H54 (cell line): ENCODE measurements at places on chromosomes 6 and 20.

GRCh38 chr6:73893696-73894095 is 197.7 kb downstream of the CD109 start:
- DNase-seq: no peak

- no peak for DNase-seq
Measured at GRCh38 chr6:107942142-107942541, 15.9 kb downstream of the SEC63 start.

- no peak for DNase-seq
Measured at GRCh38 chr6:37878150-37878710, 58.7 kb downstream of the ZFAND3 start.

DNA sequence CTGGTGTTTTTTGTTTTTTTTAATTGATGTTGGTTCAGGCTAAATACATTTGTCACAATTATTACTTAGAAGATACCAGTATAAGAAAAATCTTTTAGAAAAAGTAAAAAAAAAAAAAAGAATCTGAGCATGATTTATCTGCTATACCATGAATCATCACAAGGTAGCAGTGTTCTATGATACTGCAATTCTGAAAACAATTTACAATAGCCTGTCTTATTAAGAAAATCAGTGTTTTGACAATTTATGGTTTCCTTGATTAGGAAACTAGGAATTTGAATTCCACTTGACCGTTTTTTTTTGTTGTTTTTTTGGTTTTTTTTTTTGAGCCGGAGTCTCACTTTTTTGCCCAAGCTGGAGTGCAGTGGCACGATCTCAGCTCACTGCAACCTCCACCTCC is 9.3 kb upstream of the MAK start:
- no peak for DNase-seq

- no peak for DNase-seq
Measured at GRCh38 chr6:56489559-56489958, 153.1 kb downstream of the DST start.

GRCh38 chr6:63261820-63262219 is 50.6 kb downstream of the FKBP1C start:
- no peak for DNase-seq

- no peak for DNase-seq
Measured at GRCh38 chr6:41939848-41940758, 1.5 kb downstream of the CCND3 start.

DNA sequence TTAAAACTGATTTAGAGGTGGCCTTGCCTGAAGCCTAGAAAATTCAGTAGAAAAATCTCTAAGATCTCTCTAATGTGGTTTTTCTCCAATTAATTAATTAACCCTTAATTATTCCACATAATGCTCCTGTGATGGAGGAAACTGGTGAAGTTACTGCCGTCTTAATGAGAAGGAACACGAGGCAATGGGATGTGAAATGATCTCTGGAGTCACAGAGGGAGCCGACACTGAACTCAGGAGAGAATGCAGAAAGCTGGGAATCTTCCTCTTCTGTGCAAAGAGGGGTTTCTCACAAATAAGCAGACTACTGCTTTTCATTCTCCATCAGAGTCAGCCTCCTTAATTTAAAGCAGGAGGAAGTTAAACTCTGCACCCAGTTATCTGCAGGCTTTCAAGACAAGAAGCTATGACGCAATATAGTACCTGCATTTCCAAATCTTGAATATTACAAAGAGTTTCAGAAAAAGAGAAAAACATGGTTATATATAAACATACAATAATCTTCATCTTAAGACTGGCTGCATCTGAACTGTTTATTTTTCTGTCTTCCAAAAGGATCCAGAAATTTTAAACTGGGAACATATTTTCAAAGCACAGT is 18.1 kb upstream of the SNRPB2 start:
- no peak for DNase-seq

- DNase-seq: no peak
Measured at GRCh38 chr6:69732045-69732444, 64.8 kb downstream of the LMBRD1 start.

DNA sequence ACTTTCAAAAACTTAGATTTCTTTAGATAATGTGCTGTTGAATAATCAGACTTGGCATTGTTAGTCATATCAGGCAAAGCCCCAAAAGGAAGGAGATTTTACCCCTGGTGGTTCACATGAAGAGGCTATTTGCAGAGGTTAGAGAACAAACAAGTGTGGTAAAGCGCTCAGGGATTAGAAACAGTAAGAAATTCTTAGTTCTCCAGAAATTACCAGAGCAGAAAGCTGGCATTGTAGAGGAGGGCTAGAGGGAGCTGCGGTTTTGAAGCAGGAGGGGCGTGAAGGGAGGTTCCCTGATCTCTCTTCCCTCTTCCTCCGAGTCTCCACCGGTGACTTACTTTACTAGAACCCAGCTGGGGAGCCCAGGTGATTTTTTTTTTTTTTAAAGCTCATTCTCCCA is 10.2 kb downstream of the MYO6 start:
- DNase-seq: no peak

GRCh38 chr6:45420909-45421708 is 43.4 kb upstream of the SUPT3H start:
- no peak for DNase-seq

GRCh38 chr6:127129251-127129650 is 10.8 kb downstream of the RSPO3 start:
- DNase-seq: no peak

- no peak for DNase-seq
Measured at GRCh38 chr6:52393780-52394179, 26.4 kb upstream of the EFHC1 start.

GRCh38 chr6:161917645-161918044 is 643.8 kb upstream of the AGPAT4 start:
- peak; percentile 13 for DNase-seq

DNA sequence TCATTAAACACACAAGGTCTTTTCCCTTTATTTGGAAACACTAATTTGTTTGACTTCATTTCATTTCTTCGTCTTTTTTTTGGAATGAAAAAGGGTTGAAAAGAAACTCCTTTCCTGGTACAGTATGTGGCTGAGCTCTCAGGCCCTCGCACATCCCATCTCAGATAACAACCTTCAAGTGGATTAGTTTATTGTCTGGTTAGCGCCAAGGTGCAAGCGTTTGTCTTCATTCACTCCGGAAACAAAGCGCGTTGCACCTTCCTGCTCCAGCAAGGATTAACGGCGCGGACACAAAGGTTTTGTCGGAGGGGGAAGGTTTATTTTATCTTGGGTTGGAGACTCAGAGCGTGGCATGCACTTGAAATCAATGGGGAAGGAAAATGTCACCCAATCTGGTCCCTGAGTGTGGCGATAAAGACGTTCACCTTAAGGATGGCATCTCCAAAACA is 5.3 kb upstream of the NKX2-2 start:
- DNase-seq: no peak

- DNase-seq: no peak
Measured at GRCh38 chr20:56217829-56218228, 30.7 kb upstream of the MC3R start.

- peak; percentile 46 for DNase-seq
Measured at GRCh38 chr6:150600301-150601017, 774 bp downstream of the PLEKHG1 start.
